ENCODE measurements at places on chromosomes 1 and 21. TPM values are rescaled to one million over a fixed set of nuclear protein-coding genes. Genes with fewer than 3 reads are reported as not detected.

- no peak overlapping the region for H3K27ac ChIP-seq
- H3K4me3 ChIP-seq: no peak overlapping the region
- DNase-seq: peak; percentile 5
- peaks cover 19% of the 10 kb centered on the region for H3K4me1 ChIP-seq
- no peaks in the 10 kb centered on the region for H3K27me3 ChIP-seq
Measured at GRCh38 chr21:39881661-39882060, 14.4 kb downstream of the PCP4 start.

GRCh38 chr1:151352021-151352718, 5.1 kb upstream of the RFX5 start:
- H3K4me1 ChIP-seq: peaks cover 4% of the 10 kb centered on the region
- no peak overlapping the region for H3K4me3 ChIP-seq
- H3K27ac ChIP-seq: no peak overlapping the region
- H3K36me3 ChIP-seq: no peaks in the 10 kb centered on the region

DNA sequence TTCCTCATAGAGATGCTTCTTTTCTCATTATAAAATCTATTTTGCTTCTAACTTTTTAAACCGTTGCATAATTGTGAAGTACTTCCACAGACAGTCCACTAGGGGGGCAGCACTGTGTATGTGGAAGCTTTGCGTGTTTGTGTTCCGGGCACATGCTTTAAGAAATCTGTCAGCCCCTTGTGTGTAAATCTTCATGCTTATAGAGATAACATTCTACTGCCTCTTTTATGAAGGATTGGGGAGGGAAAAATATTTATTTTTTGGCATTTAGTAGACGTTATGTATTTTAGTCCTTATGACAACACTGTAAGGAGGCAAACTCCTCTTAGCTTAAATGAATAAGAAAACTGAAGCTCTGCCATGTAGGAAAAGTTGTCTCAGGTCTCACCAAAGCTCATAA, 157.3 kb upstream of the PTGFR start:
- H3K27me3 ChIP-seq: no peaks in the 10 kb centered on the region
- no peak overlapping the region for H3K27ac ChIP-seq
- DNase-seq: peak; percentile 20
- H3K4me1 ChIP-seq: no peaks in the 10 kb centered on the region
- H3K4me3 ChIP-seq: no peak overlapping the region
- H3K36me3 ChIP-seq: no peaks in the 10 kb centered on the region

The FRRS1 gene
- 8.7 TPM for total RNA-seq

DNA sequence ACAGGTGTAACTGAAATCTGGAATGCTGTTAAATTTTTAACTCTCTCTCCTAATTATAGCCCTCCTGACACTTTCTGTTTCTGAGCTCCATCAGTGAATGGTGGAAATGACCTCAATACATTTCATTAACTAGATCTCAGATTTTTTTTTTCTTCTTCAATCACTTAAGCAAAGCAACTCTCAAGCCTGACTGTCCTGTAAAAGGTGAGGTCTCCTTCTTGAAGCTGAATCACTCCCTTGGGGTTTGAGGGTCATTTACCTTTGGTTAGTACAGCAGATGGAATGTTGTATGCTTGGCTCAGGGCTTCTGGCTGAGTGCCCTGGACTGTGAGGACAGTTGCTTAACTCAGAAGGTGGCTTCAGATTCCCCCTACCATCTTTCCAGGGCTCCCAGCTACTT, 518.7 kb downstream of the PTPRC start:
- H3K27ac ChIP-seq: no peak overlapping the region
- H3K27me3 ChIP-seq: no peaks in the 10 kb centered on the region
- no peaks in the 10 kb centered on the region for H3K36me3 ChIP-seq
- H3K4me3 ChIP-seq: no peak overlapping the region
- no peaks in the 10 kb centered on the region for H3K4me1 ChIP-seq

DNA sequence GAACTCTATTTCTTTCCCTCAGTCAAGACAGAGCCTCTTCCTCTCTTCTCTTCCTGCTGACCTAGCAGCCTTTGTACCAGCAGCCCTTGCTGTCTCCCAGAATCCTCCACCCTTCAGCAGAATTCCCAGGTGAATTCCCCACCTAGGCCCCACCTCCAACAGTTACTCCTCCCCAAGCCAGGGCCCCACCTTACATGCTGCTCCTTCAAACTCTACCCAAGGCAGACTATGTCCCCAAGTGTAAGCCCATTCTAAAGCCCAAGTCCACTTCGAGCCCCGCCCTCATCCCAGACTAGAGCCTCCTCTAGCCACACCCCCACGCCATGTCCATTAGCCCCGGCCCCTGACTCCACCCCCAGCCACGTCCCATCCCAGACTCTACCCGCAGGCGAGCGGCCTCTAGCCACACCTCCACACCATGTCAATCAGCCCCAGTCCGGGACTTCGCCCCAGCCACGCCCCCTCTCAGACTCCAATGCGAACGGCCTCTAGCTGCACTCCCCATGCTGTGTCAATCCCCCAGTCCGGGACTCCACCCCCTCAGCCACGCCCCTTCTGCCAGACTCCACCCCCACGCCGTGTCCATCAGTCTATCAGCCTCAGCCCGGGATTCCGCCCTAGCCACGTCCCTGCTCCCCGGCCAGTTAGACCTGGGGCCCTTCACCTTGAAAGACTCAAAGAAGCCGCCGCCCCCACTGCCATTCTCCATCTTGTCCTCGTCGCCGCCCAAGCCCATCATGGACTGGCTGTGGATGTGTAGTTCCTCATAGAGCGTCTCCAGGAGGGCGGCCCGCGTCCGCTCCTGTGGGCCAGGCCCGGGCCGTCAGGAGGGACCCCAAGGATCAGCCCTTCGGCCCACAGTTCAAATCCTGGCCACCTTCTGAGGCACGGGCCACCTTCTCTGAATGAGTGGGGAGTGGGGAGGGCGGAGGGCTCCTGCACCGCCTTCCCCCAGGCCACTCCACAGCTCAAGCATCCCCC, 61.3 kb downstream of the RAP1GAP start:
- H3K27ac ChIP-seq: no peak overlapping the region
- no peak for DNase-seq

The HOOK1 gene
- 12.1 TPM for total RNA-seq

DNA sequence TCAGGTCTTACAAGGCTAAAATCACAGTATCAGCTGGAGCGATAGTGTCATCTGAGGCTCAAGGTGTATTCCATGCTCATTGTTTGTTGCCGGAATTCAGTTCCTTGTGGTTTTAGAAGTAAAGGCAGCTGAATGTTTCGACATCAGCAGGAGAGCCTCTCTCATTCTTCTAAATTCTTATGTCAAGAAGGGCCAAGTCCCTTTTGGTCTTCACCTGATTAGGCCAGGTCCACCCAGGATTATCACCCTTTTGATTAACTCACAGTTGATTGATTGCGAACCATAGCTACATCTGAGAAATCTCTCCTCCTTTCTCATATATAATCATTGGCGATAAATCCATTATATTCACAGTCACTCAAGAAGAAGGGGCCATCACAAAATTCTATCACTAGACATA, 806.7 kb upstream of the PRMT6 start:
- no peak overlapping the region for H3K27ac ChIP-seq
- no peak overlapping the region for H3K4me3 ChIP-seq
- DNase-seq: no peak
- H3K36me3 ChIP-seq: no peaks in the 10 kb centered on the region
- no peaks in the 10 kb centered on the region for H3K4me1 ChIP-seq

DNA sequence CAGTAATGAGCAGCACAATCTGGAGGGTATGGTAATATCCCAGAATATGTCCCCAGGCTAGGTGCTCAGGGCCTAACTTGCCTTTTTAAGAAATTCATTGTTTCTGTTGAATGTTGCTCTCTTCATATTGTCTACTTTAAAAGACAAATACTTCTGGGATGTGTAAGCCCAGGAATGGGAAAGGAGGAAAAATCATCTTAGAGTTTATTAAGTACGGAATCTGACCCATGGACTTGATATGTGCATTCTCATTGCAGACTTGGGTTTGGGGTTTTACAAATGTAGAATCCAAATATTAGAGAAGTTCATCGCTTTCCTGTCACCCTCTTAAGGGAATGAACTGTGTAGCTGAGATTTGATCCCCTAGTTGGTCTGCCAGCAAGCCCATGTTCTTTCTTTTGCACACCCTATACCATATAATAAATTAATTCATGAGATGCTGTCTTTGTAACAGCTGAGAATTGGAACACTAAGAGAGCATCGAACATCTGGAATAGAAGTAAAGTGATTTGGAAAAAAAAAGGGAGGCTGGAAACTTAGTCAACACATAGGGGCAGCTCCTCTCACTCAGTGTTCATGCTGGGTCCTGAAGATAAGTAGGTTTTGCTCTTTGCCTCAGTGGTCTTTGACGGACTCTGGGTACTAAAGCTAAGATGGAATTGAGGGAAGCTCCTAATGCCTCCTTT, 235.8 kb upstream of the C1orf105 start:
- no peaks in the 10 kb centered on the region for H3K27me3 ChIP-seq
- no peak for DNase-seq
- H3K4me3 ChIP-seq: no peak overlapping the region
- H3K27ac ChIP-seq: no peak overlapping the region
- no peaks in the 10 kb centered on the region for H3K36me3 ChIP-seq

The DIRAS3 gene
- total RNA-seq: 3.6 TPM

GRCh38 chr1:38523568-38523939, 336.0 kb downstream of the RRAGC start:
- no peaks in the 10 kb centered on the region for H3K36me3 ChIP-seq
- H3K4me1 ChIP-seq: no peaks in the 10 kb centered on the region
- H3K27me3 ChIP-seq: peaks cover 2% of the 10 kb centered on the region
- no peak overlapping the region for H3K27ac ChIP-seq
- H3K4me3 ChIP-seq: no peak overlapping the region

The APCS gene
- total RNA-seq: not detected

DNA sequence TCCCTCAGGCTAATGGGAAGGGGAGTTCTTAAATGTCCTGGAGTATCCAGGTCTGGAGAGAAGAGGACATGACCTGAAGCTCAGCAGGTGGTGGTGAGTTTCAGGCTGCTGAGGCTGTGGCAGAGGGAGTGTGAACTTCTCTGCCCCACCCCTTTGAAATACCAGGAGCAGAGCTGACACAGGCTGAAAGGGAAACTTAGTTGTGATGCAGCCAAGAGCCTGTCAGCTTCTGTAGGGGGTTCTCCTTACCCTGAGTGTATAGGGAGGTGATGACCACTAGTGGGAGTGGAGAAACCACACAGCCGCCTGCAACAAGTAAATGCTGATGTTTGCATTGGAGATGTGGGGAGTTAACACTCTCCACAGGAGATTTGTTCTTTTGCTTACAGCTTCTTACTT, 152.3 kb downstream of the FCRL5 start:
- no peak overlapping the region for H3K4me3 ChIP-seq
- H3K4me1 ChIP-seq: no peaks in the 10 kb centered on the region
- H3K27me3 ChIP-seq: no peaks in the 10 kb centered on the region
- H3K36me3 ChIP-seq: no peaks in the 10 kb centered on the region
- no peak for DNase-seq

GRCh38 chr1:226649780-226650179, 89.3 kb downstream of the ITPKB start:
- no peak overlapping the region for H3K4me3 ChIP-seq
- peaks cover 32% of the 10 kb centered on the region for H3K36me3 ChIP-seq
- H3K27ac ChIP-seq: no peak overlapping the region
- H3K4me1 ChIP-seq: peaks cover 32% of the 10 kb centered on the region
- no peaks in the 10 kb centered on the region for H3K27me3 ChIP-seq

The SLC25A34 gene
- 0.59 TPM for total RNA-seq

The S100A1 gene
- 3.7 TPM for total RNA-seq

GRCh38 chr21:26888931-26889330, 43.7 kb upstream of the ADAMTS1 start:
- no peak for DNase-seq
- H3K36me3 ChIP-seq: no peaks in the 10 kb centered on the region
- H3K27ac ChIP-seq: no peak overlapping the region

DNA sequence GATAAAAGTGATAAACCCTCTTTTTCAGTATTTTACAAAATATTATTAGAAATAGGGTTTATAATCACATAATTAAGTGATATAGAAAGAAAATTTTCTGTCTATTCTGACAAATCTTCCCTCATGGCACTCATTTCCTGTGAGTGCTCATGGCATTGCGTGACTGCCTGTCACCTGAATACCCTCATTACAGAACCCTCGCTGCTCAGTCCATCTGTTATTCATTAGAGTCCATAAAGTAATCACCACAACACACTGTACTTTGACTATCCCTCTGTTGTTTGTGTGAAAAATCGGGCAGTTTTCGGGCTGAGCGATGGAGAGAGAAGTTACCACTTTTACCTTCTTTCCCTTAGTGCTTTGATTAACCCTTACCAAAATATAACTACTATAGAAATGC, 100.4 kb upstream of the BRINP3 start:
- H3K27ac ChIP-seq: no peak overlapping the region
- H3K4me3 ChIP-seq: no peak overlapping the region
- no peaks in the 10 kb centered on the region for H3K4me1 ChIP-seq
- no peaks in the 10 kb centered on the region for H3K27me3 ChIP-seq
- DNase-seq: no peak
- no peaks in the 10 kb centered on the region for H3K36me3 ChIP-seq

- H3K27me3 ChIP-seq: no peaks in the 10 kb centered on the region
- H3K4me1 ChIP-seq: no peaks in the 10 kb centered on the region
- no peak for DNase-seq
- H3K4me3 ChIP-seq: no peak overlapping the region
Measured at GRCh38 chr1:215825056-215825455, 258.0 kb downstream of the KCTD3 start.

The RGS2 gene
- total RNA-seq: 32.4 TPM

GRCh38 chr1:183920651-183921050, 115.7 kb downstream of the RGL1 start:
- H3K27me3 ChIP-seq: no peaks in the 10 kb centered on the region
- peaks cover 22% of the 10 kb centered on the region for H3K36me3 ChIP-seq
- peak; percentile 48 for DNase-seq
- no peak overlapping the region for H3K4me3 ChIP-seq
- H3K27ac ChIP-seq: peak overlapping the region; percentile 33

The CFHR3 gene
- 0.30 TPM for total RNA-seq

The HTR6 gene
- 0.22 TPM for total RNA-seq

The ZNF683 gene
- not detected for total RNA-seq

GRCh38 chr1:149936992-149937705, 470 bp upstream of the MTMR11 start:
- peaks cover 9% of the 10 kb centered on the region for H3K36me3 ChIP-seq
- peak overlapping the region; percentile 77 for H3K4me3 ChIP-seq
- peak overlapping the region; percentile 16 for H3K27ac ChIP-seq
